ENCODE measurements at places on chromosomes 7 and 10. TPM values are rescaled to one million over a fixed set of nuclear protein-coding genes. Genes with fewer than 3 reads are reported as not detected.

Gene ABCB1
- total RNA-seq = 1.4 TPM

Gene CPVL
- not detected for total RNA-seq

Gene INSYN2A
- total RNA-seq = not detected

Gene SLC26A4
- total RNA-seq = 7.8 TPM

Gene PRKCQ
- 36.0 TPM for total RNA-seq

Gene CDCA7L
- total RNA-seq = 111 TPM

Gene NRAP
- total RNA-seq = not detected

Gene NUTM2E
- 0.19 TPM for total RNA-seq

Gene LRRTM3
- not detected for total RNA-seq

Gene GRM8
- total RNA-seq = not detected

Gene P4HA1
- 69.4 TPM for total RNA-seq

Gene MNX1
- total RNA-seq = not detected

Gene CTTNBP2
- not detected for total RNA-seq

Gene NYAP1
- 0.49 TPM for total RNA-seq

Gene UCMA
- total RNA-seq = not detected

Gene AMPH
- not detected for total RNA-seq

Gene TMEM213
- not detected for total RNA-seq

Gene PGAM2
- 0.42 TPM for total RNA-seq

Gene TMEM184A
- total RNA-seq = not detected

Gene BTBD16
- total RNA-seq = not detected

Gene ZWINT
- 105 TPM for total RNA-seq

Gene FGFR2
- not detected for total RNA-seq

Gene CFAP69
- not detected for total RNA-seq

Gene EN2
- total RNA-seq = not detected

Gene FAM25C
- not detected for total RNA-seq

Gene ELN
- total RNA-seq = not detected

Gene LRRC17
- total RNA-seq = not detected

Gene VIPR2
- total RNA-seq = 1.7 TPM
